Stomach (tissue), 19 donors: ENCODE measurements at places on chromosomes 11 and 22. TPM values are rescaled to one million over a fixed set of nuclear protein-coding genes. Genes with fewer than 3 reads are reported as not detected.
A peak's percentile ranks its signal among the peaks of the same experiment; 100 is the strongest.

Gene OR5AL1
- total RNA-seq: not detected

Gene MFRP
- total RNA-seq: not detected

Gene WBP2NL
- total RNA-seq: 4.8 TPM

Gene CEND1
- total RNA-seq: not detected

Gene KCNK4
- not detected for total RNA-seq

Gene EXPH5
- 11.6 TPM for total RNA-seq

Gene FJX1
- not detected for total RNA-seq

Gene TMEM25
- total RNA-seq: 8.3 TPM

Gene ART1
- not detected for total RNA-seq

Gene PRODH
- 5.0 TPM for total RNA-seq

Gene SPDYC
- total RNA-seq: not detected

DNA sequence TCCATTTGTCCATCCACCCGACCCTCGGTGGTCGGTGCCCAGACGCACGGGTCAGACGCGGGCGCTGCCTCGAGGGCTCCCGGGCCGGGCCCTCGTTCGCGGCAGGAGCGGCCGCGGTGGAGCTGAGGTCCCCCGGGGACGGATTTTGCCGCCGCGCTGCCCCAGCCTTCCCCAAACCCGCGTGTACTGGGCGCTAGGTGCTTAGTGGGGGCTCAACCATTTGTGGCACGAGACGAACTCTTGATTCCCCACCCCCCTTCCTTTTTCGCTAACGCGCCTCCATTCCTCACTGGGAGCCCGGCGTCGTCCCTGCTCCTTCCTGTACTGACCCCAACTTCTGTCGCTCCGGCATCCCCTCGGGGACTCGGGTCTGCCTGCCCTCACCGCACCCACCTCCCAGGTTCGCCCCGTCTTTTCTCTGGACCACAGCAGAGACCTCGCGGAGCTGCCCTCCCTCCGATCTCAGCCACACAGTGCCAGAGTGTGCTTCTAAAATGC, 789 bp upstream of the CBX7 start:
- DNase-seq: no peak

DNA sequence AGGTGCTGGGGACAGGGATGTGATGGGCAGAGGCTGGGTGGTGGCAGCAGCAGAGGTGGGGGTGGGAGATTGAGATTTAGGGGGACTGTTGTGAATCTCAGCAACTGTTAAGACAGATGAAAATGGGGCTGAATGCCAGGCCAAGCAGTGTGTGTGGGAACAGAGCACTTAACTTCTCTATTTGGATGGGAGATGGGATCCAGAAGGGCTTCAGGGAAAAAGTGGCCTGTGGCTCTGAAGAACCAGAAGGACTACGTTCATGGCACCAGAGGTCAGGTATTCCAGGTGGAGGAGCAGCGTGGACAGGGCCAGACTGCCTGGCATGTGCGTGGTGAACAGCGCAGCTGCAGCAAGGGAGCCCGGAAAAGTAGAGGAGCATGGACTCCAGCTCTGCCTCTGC, 82.6 kb upstream of the SYT13 start:
- no peak for DNase-seq

DNA sequence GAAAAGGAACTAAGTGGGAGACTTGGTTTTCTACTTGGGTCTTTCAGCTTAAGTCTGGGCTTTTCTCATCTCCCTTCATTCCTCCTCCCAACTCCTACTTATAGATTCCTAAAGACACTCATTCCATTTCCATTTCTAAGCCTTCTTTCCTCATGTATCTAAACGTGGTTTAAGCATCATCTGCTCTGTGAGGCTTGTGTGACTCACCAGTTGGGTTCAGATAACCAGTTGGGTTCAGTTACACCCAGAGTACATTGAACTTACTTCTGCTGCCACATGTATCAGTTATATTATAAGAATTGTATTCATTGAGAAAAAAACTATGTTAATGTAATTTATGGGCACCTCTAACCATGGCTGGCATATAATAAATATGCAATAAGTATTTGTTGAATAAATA, 831.2 kb upstream of the CCDC90B start:
- DNase-seq: no peak

DNA sequence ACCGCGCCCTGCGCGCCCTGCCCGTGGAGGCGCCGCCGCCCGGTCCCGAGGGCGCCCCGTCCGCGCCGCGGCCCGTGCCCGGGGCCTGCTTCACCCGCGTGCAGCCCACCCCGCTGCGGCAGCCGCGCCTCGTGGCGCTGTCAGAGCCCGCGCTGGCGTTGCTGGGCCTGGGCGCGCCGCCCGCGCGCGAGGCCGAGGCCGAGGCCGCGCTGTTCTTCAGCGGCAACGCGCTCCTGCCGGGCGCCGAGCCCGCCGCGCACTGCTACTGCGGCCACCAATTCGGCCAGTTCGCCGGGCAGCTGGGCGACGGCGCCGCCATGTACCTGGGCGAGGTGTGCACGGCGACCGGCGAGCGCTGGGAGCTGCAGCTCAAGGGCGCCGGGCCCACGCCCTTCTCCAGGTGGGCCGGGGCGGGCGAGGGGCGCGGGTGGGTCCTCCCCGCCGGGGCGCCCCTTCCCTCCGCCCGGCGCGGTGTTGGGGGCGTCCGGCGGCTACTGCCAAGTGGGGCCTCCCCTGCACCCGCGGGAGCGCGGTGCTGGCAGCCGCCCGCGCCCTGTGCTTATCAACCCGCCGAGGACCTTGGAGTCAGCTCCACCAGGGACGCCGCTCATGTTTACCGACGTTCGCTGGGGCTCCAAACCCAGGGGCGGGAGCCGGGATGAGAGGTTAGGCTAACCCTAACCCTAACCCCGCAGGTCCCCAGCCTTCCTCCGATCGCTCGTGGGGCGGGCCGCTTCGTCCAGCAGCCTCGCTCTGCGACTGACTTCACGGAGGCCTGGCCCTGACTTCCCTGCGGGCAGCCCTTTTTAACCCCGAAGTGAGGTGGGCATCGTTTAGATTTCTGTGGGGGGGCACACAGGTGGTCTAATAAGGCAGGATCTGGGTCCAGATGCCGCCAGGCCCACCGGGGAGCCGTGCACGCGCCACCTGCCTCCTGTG, 649 bp downstream of the SELENOO start:
- DNase-seq: peak; percentile 66

DNA sequence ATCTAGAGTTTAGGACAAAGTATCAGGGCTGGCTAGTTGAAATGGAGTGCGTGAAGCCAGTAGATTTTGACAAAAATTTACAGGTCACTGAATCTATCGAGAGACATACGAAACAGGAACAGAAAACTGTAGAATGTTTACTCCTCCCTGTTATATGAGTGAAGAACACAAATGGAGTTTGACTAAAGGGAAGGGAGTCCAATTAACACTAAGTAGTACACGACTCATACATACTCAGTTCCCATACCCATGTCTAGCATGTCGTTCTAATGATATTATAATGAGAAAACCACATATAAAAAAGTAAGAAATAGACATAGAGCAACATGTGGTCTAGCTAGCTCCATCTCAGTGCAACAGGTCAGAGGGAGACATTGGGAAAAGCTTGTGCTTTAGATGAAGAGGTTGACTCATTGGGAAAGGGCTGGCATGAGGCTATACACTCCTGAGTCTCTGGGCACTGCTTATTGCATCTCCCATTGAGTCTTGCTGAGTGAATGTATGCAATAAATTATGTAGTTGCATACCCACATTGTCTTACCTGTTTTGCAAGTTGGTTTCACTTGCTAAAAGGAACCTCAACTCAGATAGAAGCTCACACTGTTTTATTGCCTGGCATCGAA, 43.5 kb downstream of the CD44 start:
- DNase-seq: no peak

- DNase-seq: no peak
These were observed 1517.0 kb downstream of the TBC1D22A start for GRCh38 chr22:48279461-48279756.

DNA sequence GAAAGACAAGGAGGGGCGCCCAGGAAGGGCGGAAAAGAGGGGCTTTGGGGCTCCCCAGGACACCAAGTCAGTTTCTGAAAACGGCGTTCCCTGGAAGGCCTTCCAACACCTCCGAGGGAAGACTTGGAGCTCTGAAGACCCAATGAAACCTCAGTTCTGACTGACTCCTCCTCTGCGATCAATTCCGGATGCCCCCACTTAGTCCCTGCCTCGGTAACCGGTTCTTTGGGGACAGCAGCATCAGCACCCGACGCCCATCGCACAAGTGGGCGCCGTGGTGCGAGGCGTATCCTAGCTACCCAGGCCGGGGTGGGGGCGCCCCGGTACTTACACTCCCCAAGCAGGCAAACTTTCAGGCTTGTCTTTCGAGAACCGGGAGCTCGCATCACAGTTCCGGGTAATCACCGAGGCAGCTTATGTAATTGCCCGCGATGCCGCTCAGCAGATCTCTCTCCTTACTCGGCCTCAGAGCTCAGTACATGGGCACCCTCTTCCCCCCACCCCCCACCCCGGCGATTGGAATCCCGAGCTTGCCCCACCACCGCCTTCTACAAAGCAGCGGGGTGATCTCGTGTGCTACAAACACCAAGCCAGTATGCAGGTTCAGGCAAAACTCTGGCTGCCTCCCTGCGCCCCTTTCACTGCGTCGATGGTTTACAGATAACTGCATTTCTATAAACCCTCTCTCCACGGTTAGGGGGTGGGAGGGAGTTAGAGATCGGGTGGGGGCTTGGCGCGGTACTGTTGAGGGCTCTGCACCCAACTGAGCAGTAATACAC, 2.0 kb downstream of the TENM4 start:
- peak; percentile 70 for DNase-seq

DNA sequence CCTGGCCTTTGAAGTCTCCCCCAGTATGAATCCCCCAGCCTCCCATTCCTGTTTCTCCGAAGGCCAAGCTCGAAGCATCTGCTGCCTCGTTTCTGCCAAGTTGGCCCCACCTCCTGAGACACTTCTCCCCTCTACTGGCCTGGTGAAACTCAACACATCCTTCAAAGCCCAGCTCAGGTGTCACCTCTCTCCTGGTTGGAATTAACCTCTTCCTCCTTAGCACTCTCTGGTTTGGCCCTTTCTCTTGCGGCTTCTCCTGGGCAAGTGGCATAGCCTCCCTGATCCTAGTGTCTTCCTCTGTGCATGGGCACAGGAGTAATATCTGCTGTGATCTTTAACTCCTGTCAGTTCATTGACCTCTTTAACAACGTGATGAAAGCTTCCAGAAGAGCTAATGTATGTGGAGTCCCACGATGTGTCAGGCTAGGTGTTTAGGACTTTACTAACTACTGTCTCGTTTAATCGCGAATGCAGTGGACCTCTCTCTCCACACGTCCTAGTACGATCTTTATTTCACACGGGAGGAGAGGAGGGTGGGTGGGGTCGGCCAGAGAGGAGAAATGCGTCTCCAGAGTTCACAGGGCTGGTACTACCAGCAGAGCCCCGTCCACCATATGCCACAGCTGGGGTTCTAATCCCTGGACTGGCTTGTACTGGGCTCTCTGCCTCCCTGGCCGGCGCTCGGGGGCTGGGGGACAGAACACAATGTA, 826 bp upstream of the PTPRJ start:
- DNase-seq: peak; percentile 56

DNA sequence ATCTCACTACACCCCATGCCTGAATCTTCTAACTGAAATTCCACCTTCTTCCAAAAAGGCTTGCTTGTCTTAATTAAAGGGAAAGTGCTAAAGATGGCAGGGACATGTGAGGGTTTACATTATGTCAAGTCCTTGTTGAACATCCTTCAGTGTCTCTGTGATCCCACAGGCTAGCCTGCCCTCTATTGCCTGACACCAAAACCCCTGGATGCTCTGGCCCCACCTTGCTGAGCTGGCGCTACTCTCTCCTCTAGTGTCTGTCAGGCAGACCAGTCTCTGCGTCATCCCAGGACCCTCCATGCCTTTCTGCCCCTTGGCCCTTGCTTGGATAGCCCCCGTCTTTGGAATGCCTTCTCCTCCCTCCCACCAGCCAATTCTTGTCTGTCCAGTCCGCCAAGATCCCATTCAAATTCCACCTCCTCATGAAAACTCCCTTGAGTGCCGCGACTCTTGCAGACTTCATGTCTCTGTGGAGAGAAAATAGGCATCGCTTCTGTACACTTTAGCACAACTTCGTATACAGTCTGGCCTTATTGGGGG, 69.3 kb downstream of the PKNOX2 start:
- no peak for DNase-seq

GRCh38 chr11:60844045-60844869, 2.3 kb downstream of the CCDC86 start:
- DNase-seq: no peak

GRCh38 chr11:126949066-126949891, 51.3 kb downstream of the KIRREL3 start:
- no peak for DNase-seq

- no peak for DNase-seq
These were observed 6.7 kb downstream of the INCENP start for GRCh38 chr11:62130283-62131169.

- no peak for DNase-seq
These were observed 721.4 kb downstream of the BRD1 start for GRCh38 chr22:49106096-49106841.

GRCh38 chr22:48938741-48939140, 888.9 kb downstream of the BRD1 start:
- DNase-seq: peak; percentile 13

GRCh38 chr22:20965888-20966855, 883 bp upstream of the AIFM3 start:
- DNase-seq: no peak

DNA sequence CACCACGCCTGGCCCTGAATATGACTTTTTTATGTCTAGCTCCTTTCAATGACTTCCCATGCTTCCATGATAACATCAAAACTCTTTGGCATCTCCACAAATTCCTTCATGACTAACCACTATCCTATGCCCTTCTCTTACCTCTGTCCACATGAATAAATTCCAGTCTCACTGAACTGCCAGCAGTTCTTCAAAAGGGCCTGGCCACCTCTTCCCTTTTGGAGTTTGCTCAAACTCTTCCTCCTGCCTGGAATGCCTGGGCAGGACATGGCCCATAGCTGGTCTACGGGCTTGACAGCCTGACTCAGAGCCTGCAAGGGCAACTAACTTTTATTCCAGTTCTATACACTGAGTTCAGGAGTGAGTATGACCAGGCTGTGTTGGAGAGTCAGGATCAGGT, 41.8 kb upstream of the ZBTB16 start:
- no peak for DNase-seq

DNA sequence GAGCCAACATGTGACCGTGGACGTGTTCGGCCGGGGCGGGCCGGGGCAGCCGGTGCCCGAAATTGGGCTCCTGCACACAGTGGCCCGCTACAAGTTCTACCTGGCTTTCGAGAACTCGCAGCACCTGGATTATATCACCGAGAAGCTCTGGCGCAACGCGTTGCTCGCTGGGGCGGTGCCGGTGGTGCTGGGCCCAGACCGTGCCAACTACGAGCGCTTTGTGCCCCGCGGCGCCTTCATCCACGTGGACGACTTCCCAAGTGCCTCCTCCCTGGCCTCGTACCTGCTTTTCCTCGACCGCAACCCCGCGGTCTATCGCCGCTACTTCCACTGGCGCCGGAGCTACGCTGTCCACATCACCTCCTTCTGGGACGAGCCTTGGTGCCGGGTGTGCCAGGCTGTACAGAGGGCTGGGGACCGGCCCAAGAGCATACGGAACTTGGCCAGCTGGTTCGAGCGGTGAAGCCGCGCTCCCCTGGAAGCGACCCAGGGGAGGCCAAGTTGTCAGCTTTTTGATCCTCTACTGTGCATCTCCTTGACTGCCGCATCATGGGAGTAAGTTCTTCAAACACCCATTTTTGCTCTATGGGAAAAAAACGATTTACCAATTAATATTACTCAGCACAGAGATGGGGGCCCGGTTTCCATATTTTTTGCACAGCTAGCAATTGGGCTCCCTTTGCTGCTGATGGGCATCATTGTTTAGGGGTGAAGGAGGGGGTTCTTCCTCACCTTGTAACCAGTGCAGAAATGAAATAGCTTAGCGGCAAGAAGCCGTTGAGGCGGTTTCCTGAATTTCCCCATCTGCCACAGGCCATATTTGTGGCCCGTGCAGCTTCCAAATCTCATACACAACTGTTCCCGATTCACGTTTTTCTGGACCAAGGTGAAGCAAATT, 1.8 kb downstream of the FUT4 start:
- DNase-seq: peak; percentile 54
